ENCODE measurements at places on chromosomes 1 and 21. TPM values are rescaled to one million over a fixed set of nuclear protein-coding genes. Genes with fewer than 3 reads are reported as not detected.

FAM177B gene
- polyA plus RNA-seq = not detected

MTARC2 gene
- 66.0 TPM for polyA plus RNA-seq

MATN1 gene
- polyA plus RNA-seq = 0.57 TPM

CATSPERE gene
- 2.4 TPM for polyA plus RNA-seq

CHIT1 gene
- 0.45 TPM for polyA plus RNA-seq

LAD1 gene
- polyA plus RNA-seq = 25.6 TPM

SFT2D2 gene
- 17.7 TPM for polyA plus RNA-seq

PDZK1 gene
- polyA plus RNA-seq = 234 TPM

HEYL gene
- polyA plus RNA-seq = 21.9 TPM

DNA sequence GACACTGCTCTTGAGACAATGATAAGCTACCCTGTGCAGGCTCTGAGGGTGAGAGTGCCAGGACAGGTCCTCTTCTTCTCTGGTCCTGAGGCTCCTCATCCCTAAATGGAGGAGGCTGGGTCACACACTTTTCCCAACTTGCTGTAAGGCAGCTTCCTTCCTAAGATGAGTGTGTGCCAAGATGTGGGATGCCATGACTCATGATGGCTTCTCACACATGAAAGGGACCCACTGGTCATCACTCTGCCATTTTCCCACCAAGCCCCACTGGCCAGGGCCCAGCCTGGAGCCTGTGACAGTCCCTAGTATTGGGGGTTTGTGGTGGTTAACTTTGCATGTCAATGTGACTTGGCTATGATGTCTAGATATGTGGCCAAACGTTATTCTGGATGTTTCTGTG, 54.4 kb downstream of the CNIH3 start:
- no peak for DNase-seq

GRCh38 chr1:42392255-42392654, 11.7 kb downstream of the RIMKLA start:
- no peak for DNase-seq

GRCh38 chr1:91830242-91831131, 55.5 kb downstream of the TGFBR3 start:
- no peak for DNase-seq

GRCh38 chr1:94713472-94714141, 106.5 kb upstream of the SLC44A3 start:
- DNase-seq = no peak

DNA sequence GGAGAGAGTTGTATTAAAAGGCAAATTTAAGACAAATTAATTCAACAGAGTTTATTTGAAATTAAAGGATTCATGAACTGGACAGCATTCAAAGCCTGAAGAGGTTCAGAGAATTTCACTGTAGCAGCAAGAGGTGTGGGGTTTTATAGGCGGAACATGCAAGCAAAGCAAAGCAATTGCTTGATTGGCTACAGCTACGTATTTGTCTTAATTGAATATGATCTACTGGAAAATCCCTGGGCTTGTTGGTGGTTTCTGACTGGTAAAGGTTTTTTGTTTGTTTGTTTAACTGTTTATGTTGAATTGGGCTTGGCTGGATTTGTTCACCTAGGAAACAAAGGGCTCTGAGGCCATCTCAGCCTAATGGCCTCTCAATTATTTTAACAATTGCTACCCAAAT, 61.5 kb downstream of the KCNK1 start:
- DNase-seq = no peak

- DNase-seq = no peak
Measured at GRCh38 chr1:93704052-93704451, 22.4 kb upstream of the BCAR3 start.

DNA sequence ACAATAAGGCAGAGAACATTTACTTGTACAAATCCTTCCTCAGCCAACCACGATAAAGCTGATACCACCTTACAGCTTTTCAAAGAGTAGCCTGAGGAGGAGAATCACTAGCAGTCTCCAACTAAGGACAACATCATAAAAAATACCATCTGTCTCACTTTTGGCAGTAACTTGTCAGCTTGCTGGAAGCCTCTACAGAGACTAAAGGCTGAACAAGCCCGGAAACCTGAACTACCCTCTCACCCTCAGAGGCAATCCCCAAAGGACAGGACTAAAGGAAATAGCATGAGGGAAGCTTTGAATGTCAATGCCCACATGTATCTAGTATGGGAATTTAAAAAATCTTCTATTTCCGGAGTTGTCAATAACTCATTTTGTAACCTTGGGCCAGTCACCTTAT, 10.6 kb downstream of the SRSF4 start:
- DNase-seq = no peak

GRCh38 chr21:44710756-44711326, 531 bp downstream of the TSPEAR start:
- no peak for DNase-seq
